ENCODE measurements at places on chromosomes 3 and 15.

DNA sequence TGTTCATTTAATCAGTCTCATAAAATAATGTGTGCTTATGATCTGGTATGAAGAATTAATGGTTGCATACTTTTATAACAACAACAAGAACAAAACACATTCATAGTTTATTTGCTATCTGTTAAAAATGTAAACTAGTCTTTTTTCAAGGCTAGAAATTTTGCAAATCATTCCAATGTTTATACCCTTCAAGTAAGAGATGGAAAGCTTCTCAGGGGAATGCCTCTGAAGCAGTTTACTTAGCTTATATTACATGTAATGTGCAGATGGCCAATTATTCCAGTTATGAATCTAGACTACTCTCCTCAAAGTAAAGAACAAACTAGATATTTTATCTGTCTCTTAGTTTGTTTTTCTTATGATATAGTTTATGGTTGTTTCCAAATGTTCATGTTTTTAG is 575.4 kb downstream of the NAALADL2 start:
- DNase-seq: no peak

DNA sequence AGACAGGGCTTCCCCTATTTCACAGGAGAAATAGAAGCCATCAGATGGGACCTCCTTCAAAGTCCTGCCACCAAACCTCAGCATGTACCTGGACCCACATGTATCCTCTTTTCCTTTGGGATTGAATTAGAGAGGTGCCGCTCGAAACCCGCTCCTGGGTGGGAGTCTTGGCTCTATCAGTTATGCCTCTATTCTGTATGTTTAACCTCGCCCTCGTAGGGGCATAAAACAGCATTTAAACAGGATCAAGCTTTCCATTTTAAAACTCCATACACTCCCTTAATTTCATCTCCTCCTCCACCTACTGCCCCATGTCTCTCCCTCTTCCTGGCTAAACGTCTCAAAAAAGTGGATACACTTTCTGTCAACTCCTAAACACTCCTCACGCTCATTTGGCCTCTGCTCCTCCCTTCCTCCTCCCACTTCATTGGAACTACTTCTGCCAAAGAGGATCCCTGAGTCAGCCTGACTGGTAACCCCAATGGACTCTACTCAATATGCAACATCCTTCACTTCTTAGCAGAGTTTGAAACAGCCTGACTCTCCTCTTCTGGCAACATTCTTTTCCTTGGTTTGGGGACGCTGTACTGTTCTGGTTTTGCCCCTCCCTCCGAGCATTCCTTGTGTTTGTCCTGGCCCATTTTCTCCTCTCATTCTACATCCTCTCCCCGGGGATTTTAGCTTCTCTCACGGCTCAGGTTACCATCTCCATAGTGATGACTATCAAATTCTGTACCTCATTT is 23.0 kb upstream of the MUC20 start:
- DNase-seq: no peak

GRCh38 chr3:66991459-66991858 is 6.6 kb upstream of the KBTBD8 start:
- peak; percentile 80 for DNase-seq

- DNase-seq: no peak
These were observed 143.2 kb upstream of the PRR20G start for GRCh38 chr3:127431066-127431465.

DNA sequence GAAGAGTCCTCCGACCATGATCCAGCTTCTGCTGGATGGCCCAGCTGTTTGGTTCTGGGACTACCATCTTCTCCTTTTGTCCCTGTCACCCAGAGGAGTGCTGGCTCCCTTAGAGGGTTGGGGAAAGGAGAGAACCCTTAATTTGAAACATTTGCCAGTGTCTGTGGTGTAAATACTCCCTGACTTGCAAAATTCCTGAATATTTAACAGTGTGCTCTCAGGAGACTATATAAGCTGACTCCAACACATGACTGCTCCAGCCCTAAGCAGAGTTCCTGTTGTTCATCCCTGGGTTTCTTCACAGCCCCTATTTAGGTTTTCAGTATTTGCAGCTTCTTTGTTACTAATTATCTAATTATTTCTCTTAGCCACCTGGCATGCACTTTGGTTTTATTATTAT is 133.1 kb downstream of the CPNE4 start:
- DNase-seq: no peak

GRCh38 chr3:142053835-142054234 is 95.5 kb downstream of the TFDP2 start:
- DNase-seq: no peak

- DNase-seq: no peak
These were observed 371.9 kb downstream of the CACNA2D3 start for GRCh38 chr3:54494209-54494608.

DNA sequence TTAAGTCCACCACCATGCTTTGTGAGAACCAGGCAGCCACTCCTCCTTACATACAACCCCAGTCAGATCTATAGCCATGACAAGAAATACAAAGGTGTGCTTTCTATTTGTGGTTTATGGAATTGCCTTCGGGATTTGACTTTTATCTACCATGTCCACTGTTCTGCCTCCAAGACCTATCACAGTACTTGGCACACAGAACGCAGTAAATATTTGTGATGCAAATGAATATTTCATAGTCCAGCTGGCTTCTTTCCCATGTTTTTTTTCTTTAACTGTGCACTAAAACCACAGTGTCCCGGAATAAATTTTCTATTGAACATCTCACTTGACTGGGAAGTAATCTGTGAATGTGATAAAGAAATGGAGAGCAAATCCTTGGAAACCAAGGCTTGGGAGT is 314.7 kb downstream of the RORA start:
- DNase-seq: no peak

DNA sequence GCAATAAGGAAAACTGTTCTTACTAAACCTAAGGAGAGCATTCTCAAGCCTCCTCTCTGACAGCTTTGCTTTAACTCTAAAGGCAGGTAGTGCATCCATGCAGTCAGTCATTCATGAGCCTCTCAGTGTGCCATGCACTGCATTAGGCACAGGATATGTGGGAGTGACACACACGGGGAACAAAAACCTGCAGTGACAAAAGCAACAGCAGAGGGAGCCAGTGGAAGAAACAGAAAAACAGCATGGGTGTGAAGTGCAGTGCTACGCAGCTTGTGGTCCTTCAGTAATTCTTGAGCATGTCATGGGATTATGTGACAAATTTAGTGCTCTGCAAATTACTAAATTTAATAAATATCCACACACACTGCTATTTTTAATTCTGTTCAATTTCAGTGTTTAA is 230.7 kb downstream of the BBX start:
- DNase-seq: peak; percentile 53

GRCh38 chr3:19632099-19633074 is 301.6 kb downstream of the EFHB start:
- no peak for DNase-seq

GRCh38 chr3:48711727-48712126 is 5.3 kb downstream of the IP6K2 start:
- no peak for DNase-seq

- DNase-seq: no peak
These were observed 127.2 kb upstream of the DPH6 start for GRCh38 chr15:35673093-35673684.

DNA sequence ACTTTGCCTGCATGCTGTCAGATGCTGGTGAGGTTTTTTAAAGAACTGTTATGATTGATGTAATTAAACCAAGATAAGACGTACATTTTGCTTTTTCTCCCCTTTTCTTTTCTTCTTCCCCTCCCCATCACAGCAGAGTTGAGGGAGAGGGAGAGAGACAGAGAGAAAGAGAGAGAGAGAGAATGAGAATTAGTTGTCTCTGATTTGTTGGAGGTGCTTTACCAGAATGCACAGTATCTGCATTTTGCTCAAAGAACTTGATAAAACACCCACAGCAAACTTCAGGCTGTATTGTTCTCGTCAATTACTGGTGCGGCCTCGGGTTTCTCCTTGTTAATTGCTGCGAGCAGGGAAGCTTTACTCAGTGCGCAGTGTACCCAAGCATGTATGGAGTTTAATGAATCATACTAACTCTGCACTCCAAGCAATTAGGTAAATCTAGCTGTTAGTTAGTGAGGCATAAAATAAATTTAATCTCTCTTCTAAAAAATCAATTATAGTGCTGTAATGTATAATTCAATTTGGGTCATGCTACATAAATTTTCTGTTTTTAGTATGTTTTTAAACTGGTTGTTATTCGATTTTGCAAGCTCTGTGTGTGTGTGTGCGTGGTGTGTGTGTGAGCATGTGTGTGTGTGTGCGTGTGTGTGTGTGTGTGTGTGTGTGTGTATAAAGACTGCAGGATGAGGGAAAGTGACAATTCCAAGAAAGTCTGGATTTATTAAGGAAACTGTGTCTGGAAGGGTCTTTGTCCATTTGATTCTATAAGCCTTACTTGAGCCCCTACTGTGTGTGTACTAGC is 273.4 kb downstream of the TLE3 start:
- DNase-seq: no peak

DNA sequence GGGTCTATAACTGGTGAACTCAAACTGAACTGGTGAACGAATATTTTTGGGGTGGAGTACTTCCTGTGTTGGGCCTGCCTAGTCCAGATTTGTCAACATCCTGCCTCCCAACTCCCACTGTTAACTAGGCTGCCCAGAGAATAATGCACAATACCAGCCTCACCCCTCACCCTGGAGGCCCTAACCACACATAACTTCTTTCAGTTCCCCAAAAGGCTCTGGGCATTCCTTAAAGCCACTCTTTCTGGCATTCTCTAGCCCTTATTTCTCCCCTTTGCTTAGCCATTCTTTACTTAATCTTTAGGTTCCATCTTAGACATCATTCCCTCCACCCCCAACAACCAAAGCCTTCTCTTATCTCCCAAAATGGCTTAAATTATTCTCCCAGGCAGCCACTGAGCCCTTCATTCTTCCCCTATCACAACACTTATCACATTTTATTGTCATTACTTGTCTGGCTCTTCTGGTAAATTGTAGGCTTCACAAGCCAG is 9.1 kb upstream of the SEC11A start:
- peak; percentile 35 for DNase-seq

- DNase-seq: no peak
These were observed 195.8 kb downstream of the OSBPL10 start for GRCh38 chr3:31785286-31785685.

GRCh38 chr3:45907769-45908705 is 21.7 kb downstream of the CCR9 start:
- no peak for DNase-seq

GRCh38 chr3:130576375-130577266 is 59.6 kb downstream of the COL6A6 start:
- DNase-seq: no peak

GRCh38 chr3:39295184-39295775 is 15.4 kb upstream of the CX3CR1 start:
- no peak for DNase-seq

GRCh38 chr15:66482539-66482938 is 15.0 kb downstream of the SNAPC5 start:
- no peak for DNase-seq

- DNase-seq: no peak
These were observed 21.8 kb downstream of the GREM1 start for GRCh38 chr15:32739522-32740063.

DNA sequence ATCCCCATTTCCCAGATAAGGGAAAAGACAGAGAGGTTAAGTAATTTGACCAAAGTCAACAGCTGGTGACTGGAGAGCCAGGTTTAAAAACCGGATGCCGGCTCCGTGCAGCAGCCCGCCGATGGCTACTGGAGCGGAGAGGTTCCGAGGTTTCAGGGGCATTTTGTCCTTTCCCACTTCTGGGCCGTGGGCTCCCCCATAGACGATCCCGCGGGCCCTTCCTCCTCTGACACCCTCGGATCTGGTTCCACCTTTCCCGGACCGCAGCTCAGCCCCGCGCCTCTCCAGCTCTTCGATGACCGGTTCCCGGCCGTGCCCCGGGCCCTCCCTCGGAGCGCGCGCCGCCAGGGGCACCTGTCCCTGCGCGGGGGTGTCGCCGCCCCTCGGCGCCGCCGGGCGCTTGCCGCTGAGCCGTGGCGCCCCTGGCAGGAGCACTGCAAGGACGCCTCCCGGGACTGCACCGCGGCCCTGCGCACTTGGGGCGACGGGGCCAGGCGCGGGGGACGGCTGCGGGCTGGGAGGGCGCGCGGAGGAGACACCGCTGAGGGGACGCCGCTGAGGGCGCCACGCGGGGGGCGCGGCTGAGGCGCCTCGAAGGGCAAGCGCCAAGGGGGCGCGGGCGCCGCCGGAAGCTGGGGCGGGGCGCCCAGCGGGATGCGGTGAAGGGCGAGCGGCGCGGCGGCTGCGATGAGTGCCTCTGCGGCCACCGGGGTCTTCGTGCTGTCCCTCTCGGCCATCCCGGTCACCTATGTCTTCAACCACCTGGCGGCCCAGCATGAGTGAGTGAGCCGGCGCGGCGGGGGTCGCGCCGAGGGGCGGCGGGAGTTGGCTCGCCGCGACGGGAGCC is at the start of gene TM6SF1:
TSS of gene TM6SF1 (plus strand) at position 652 of the 847 bp plus-strand sequence. CDS start at position 688, 36 bp downstream.
- DNase-seq: no peak

DNA sequence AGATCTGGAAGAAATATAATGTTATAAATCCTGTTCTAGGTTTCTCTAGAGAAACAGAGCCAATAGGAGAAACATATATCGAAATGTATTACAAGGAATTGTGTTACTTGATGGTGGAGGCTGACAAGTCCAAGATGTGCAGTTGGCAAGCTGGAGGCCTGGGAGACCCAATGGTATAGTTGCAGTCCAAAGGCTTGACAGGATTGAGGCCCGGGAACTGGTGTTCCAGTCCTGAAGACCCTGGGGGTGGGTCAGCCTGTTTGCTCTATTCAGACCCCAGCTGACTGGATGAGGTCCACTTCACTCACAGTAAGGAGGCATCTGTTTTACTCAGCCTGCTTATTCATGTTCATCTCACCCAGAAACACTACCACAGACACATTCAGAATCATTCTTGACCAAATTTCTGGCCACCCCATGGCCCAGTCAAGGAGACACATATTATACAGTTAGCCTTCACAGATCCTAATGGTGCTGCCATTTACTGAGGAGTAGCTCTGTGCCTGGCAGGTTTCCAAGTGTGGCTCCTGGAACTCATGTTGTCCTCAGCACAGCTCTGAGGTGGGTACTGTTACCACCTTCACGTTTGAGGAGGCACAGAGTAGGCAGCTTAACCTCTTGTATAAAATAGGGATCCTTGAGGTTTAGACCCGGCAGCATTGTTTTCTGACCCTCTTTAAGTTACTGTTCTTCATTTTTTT is 3.7 kb downstream of the TRAK1 start:
- no peak for DNase-seq

DNA sequence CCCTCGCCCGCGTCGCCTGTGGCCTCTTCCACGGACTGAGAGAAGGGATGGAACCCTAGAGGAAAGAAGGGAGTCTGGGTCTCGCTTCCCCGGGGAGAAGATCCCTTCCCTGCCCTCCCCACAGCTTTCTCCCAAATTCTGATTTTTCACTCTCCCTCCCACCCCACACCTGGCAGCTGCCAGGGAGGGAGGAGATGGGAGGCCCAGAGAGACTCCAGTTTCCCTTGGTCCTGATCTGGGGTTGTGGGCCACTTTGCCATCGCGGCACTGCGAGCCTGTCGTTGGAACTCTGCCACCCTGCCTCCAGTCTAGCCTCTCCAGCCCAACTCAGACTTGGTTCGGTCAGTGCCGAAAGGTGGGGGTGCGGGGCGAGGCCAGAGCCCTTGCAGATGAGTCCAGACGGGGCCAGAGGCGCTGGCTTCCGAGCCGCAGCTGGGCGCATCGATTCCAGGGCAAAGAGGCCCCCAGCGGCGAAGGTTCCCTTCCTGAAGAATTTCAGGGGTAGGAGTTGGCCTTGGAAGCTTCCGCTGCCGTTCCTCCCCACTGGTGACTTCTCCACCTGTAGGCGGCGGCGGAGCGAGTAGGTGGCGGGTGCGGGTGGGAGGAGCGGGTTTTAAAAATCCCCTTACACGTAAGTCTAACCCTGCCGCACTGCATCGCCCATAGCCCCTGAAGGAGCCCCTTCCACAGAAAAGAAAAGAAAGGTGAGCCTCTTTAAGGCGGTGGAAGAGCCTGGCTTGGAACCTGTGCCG is 5.2 kb downstream of the WNT5A start:
- DNase-seq: no peak

Data from AML-193 (cell line).